Stimulated activated CD4-positive, alpha-beta T cell treated with anti-CD3 and anti-CD28 coated beads, Interleukin-1b, Interleukin-23, amount 100 ng/mL, for 1 hour (primary cell): ENCODE measurements at places on chromosomes 7 and 10.
A peak's percentile ranks its signal among the peaks of the same experiment; 100 is the strongest.

DNA sequence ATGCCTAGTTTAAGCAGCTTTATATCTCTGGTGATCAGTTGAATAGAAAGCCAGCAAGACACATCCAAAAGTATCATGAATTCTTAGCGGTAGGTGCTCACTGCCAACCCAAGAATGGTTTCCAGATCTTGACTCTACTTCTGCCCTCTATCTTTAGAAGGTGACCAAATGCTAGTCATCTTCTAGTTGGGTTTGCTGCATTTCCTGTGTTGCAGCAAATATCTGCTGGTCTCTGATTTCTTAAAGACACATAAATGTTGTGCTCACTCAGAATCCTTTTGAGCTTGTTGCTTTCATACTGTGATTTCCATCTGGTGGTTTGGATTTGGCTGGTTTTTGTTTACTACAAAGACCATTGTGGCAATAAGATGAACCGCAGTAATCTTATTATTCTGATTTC, 2.2 kb downstream of the CDC123 start:
- DNase-seq = no peak

- no peak for DNase-seq
Measured at GRCh38 chr7:70669854-70670253, 462.1 kb upstream of the GALNT17 start.

GRCh38 chr7:142871260-142872105, 14.1 kb downstream of the TRPV6 start:
- DNase-seq = no peak

GRCh38 chr7:157556642-157556944, 219.8 kb downstream of the DNAJB6 start:
- no peak for DNase-seq

DNA sequence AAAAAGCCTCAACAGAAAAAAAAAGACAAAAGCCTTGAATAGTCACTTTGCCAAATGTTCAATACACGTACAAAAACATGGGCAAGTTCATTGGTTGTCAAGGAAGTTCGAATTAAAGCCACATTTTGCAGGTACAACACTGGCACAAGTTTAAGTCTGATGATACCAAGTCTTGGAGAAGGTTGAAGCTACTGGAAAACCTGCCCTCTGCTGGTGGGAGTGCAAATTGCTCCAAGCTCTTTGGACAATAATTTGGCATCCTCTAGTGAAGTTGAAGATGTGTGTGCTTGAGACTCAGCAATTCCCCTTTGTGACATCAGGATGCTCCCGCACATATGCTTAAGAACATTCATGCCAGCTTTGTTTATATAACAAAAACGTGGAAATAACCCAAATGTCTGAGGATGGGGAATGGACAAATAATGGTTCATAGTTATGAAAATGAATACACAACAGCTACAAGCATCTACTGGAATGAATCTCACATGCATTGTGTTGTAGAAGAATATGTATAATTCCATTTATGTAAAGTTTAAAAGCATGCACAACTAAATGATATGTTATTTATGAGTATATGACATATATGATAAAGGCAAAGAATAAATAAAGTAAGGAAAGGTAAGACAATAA, 120.0 kb upstream of the PLPP4 start:
- DNase-seq = peak; percentile 7

- DNase-seq = no peak
Measured at GRCh38 chr7:135235841-135236240, 2.2 kb downstream of the STRA8 start.

- DNase-seq = no peak
Measured at GRCh38 chr7:94274828-94275227, 119.9 kb upstream of the COL1A2 start.

DNA sequence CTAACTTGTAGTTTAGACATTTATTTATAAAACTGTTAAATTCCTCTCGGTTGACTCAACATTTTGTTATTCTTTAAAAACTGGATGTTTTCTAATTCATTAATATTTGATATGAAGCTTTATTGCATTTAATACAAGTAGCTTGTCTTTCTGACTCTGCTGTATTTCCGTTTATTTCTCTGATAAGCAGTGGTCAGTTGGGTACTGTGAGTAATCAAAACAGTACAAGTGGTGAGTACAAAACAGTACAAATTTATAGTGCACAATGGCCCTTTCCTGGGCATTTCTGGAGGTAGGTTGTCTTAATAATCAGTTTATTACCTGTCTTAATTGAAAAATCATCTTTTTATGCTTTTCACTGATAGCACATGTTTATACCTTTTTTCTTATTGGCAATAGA, 182.7 kb downstream of the CCSER2 start:
- no peak for DNase-seq

DNA sequence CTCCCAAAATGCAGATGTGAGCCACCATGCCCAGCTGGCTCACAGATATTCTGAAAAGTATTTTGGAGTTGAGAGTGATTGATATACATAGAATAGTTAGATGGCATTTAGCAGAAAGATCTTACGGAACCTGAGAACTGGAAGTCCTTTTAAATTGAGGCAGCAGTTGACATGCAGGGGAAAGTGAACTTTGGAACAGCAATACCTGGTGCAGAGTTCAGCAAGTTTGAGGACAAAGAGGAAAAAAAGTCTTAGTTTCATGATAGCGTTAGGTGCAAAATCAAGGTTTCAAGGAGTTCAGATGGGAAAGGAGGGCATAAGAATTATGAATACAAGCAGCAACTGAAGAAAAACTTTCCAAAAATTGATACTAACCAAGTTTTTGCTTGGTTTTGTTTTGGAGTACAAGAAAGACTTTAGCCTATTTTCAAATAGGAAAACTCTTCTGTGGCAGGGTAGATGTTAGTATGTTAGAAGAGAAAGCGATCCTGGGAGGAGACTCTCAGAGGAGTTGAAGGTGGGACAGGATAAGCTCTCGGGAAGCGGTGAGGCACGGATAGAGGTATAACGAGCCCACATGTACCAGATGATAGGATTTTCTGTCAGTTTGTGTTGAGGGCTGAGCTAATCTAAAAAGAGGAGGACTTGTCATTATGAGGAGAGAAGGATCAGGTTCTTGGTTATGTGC, 28.0 kb upstream of the STMP1 start:
- DNase-seq = no peak

- no peak for DNase-seq
Measured at GRCh38 chr10:70578371-70578947, 24.1 kb downstream of the PRF1 start.

GRCh38 chr10:74704629-74705357, 121.6 kb upstream of the KAT6B start:
- DNase-seq = no peak

DNA sequence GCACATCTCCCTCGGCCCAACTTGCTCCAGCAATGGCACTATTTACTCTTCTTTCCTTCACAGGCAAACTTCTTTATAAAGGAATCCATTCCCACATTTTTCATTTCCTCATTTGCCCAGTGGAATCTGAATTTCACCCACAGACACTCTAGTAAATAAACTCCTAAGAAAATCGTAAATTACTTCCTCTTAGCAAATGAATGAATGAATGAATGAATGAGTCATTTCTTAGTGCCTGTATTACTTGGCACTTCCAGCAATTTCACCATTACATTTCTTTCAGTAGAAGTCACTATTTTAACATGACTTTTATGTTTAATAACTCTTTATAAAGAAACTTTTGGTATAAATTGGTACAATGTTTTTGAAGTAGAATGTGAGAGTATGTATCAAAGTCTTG, 55.7 kb downstream of the DDC start:
- DNase-seq = no peak

- no peak for DNase-seq
Measured at GRCh38 chr10:17122726-17123661, 6.6 kb downstream of the CUBN start.

DNA sequence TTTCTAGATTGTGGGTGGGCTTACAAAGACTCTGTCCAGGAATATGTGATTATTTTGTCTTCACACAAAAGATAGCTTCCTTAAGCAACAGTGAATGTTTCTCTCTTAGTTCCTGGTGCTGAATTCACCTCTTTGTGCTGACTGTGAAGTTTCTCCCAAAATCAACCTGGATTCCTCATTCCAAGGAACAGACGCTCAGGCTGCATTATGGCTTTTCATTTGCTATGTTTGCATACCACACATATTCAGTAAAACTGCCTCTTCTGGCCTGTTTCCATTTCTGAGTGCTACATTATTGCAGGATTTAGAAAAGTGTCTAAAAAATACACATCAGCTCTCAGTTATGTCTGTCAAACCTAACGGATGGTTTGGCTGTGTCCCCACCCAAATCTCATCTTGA, 21.5 kb downstream of the MACROH2A2 start:
- no peak for DNase-seq

DNA sequence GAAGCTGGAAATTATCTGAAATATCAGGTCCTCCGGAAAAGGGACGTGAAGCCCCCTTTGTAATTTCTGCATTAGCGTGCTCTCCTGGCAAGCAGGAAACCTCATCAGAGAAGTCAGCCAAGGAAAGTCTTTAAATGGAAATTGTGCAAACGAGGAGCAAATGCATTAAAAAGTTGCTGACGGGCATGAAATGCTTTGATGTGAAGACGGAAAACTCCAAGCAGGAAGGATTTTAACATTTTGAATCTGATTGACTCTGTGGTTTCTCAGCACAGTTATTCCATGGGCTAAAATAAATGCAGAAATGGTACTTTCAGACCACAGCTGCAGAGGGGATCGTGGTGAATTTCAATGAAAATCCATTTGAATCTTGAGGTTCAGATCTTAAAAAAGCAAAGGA, 167.8 kb downstream of the AHR start:
- no peak for DNase-seq

GRCh38 chr10:82552267-82552666, 677.3 kb downstream of the NRG3 start:
- no peak for DNase-seq

DNA sequence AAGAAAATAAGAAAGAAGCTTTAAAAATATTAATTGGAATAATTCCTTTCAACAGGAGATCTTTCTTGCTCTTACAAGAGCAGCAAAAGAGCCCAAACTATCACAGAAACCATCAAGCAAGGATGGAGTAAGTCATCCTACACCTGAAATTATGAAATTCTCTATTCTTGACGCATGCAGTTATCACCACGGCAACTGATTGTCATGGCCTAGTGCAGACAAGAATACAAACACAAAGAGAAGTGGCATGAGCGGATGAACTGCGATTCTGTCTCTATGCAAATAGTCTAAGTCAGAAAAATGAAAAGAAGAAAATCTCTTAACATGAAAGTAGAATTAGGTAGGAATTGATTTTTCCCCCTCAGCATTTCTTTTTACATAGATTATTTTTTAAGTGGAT, 54.8 kb upstream of the SLC35B4 start:
- DNase-seq = no peak

DNA sequence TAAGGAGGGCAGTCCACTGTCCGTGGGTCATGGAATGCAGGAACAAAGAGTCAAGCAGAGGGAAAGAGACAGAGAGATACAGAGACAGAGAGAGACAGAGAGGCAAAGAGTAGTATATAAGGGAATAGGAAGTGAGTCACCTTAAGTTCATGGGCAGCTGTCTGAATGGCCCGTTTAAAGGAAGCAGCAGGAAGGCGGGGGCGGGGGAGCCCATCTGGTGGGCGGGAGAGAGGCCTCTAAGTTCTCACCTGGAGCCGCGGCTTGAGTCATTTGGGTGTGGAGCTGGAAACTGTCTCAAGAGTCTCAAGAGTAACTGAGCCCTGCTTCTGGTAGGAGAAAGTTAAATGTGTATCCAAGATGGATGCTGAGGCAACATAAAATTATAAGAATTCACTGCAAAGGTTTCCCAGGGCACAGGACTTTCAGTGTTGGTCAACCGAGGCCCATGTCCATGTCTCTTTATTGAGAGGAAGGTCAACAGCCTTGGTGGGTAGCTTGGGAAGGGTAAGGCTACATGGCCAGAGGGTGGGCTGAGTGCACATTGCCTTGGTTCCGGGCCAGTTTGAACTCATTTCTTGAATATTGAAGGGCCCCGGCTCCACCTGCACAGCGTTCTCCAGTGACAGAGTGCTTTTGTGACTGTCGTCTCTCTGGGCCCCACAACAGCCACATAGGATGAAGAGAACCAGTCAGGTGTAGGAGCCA, 85.5 kb upstream of the CACUL1 start:
- DNase-seq = peak; percentile 8

GRCh38 chr7:2729893-2730716, 42.1 kb downstream of the AMZ1 start:
- DNase-seq = no peak

DNA sequence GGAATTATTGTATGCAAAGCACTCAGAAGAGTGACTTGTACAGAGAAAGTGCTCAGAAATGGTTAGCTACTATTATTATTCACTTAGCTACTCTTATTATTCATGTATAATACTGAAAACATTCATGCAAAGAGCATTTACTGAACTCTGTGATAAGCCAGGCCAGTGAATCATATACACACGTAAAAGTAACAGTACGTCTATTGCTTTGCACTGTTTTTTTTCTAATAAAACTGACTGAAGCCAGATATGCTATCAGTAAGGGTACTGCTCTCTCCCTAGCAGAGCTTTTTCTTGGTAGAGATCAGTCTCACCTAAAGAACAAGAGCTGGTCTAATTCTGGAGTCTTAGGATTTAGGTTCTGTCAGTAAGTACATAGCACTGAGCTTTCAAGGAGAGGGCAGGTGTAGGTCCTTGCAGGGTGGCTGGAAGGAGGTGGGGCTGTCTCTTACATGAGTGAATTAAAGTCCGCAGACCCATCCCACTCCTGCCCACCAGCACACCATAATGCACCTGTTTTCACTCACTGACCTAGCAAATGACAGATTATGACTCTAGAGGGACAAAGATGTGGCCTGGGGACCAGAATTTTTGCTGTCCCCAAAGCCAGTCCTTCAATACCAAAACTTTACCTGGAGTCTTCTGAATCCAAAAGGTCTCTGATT, 145.9 kb downstream of the ARID5B start:
- no peak for DNase-seq

DNA sequence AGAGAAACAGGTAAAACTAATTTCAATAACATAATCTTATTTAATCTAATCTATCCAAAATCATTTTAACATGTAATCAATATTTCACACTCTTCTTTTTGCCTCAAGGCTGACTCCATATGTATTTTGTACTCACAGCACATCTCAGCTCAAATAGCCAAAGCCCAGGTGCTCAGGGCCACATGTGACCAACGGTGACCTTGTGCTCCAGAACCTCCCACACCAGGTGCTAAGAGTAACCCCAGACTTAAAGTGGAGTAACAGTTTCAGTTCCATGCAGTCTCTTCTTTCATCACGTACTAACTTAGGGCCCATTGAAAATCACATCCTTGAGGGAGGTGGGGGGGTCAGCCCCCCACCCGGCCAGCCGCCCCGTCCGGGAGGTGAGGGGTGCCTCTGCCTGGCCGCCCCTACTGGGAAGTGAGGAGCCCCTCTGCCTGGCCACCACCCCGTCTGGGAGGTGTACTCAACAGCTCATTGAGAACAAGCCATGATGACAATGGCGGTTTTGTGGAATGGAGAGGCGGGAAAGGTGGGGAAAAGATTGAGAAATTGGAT, 47.3 kb downstream of the NCAPG2 start:
- no peak for DNase-seq
